AG04450 (cell line): ENCODE measurements at places on chromosomes 5 and 9.

- no peak for DNase-seq
Observed at GRCh38 chr5:35371951-35372426, 141.7 kb upstream of the PRLR start.

DNA sequence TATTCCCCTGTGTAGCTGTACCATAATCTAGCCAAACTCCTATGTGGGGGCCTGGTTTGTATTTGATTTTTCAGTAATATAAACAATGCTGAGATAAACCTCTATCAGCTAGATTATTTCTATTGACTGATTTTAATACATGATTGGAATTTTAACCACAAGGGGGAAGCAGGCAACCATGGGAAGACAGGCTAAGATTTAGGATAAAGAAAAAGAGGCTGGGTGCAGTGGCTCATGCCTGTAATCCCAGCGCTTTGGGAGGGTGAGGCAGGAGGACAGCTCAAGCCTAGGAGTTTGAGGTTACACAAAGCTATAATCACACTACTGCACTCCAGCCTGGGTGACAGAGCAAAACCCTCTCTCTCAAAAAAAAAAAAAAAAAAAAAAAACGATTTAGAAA is 18.1 kb upstream of the GPX3 start:
- no peak for DNase-seq

- no peak for DNase-seq
Observed at GRCh38 chr5:81838307-81838906, 87.5 kb upstream of the SSBP2 start.

GRCh38 chr5:158032246-158032645 is 173.3 kb upstream of the CLINT1 start:
- DNase-seq: no peak

GRCh38 chr5:8436924-8437323 is 568.0 kb downstream of the MTRR start:
- no peak for DNase-seq

GRCh38 chr9:130368631-130369103 is 76.1 kb upstream of the ASS1 start:
- DNase-seq: no peak

DNA sequence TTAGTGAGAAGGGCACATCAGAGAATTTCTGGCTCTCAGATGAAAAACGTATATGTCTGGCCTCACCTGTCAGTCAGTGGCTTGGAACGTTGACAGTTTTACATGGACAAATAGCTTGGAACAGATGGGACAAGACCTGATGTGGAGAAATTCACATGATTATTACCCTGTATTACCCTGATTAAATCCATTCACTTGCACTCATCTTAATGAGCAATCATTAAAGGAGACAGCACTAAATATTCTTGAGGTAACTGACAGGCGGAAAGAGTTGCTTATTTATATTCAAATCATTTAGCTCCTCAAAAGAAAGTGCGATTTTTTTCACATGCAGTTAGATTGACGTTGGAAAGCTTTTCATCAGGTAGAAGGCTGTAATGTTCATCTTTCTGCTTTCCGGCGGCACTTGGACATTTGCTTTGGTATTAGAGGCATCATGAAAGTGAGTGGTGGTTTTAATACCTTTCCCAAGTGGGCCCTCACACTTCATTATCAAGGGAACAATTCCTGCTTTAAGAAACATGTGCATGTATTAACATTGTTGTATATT is 11.7 kb upstream of the TAS2R1 start:
- no peak for DNase-seq
